Activated B cell treated with CpG ODN at 0.5 μM for 24 hours (primary cell): ENCODE measurements at places on chromosomes 3 and 15. TPM values are rescaled to one million over a fixed set of nuclear protein-coding genes. Genes with fewer than 3 reads are reported as not detected.
A peak's percentile ranks its signal among the peaks of the same experiment; 100 is the strongest.

DNA sequence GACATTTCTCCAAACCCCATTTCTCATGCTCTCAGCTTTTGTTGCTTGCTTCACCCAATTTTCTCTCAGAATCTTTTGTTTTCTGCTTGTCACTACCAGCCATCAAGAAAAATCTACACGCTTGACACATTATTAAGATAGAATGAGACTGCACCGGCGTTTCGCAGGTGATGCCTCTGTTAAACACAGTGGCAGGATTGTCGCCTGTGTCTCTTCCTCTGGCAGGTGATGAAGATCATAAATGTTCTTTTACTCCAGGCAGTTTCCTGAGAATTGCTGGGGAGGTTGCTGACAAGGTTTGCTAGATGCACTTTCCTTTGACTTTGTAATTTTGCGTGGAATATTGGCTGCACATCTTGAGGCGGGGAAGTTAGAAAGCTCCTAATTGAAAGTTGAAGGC lies 75.4 kb downstream of the IL1RAP start:
- no peaks in the 10 kb centered on the region for H3K36me3 ChIP-seq
- no peak overlapping the region for H3K4me3 ChIP-seq
- no peaks in the 10 kb centered on the region for H3K27me3 ChIP-seq
- peaks cover 22% of the 10 kb centered on the region for H3K4me1 ChIP-seq

DNA sequence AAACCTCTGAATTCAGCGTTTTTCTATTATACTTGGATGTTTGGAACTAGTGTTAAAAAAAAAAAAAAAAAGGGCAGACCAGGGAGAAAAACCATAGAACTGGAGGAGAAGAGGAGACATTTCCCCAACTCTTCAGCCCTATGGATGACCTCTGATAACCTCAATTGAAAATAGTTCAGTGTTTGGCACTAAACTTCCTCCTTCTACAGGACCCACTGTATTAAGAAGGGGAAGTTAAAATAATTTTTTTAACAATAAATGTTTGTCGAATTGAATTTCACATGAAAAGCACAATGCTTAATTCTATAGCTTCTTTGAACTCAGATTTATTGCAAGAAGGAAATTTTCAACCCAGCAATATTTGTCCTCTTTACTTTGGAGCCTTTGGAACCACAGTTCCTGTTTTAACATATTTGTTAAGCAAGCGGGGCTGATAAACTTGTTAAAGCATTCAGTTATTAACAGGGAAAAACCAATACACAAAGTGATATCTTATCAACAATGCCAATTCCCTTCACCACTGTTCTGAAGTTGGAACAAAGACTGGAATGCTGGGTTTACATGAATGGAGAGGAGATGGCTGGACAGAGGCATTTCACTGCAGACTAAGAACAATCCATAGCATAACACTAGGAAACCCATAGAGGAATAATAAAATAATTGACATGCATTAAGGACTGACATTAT lies 3.1 kb upstream of the A4GNT start:
- no peak for DNase-seq
- no peak overlapping the region for H3K27ac ChIP-seq
- no peak overlapping the region for H3K4me3 ChIP-seq
- peaks cover 29% of the 10 kb centered on the region for H3K4me1 ChIP-seq
- no peaks in the 10 kb centered on the region for H3K36me3 ChIP-seq

GRCh38 chr3:4613366-4613765 lies 120.2 kb downstream of the ITPR1 start:
- H3K27ac ChIP-seq: peak overlapping the region; percentile 21
- H3K4me3 ChIP-seq: no peak overlapping the region
- peaks cover 24% of the 10 kb centered on the region for H3K4me1 ChIP-seq

- no peaks in the 10 kb centered on the region for H3K36me3 ChIP-seq
- H3K27me3 ChIP-seq: peaks cover 6% of the 10 kb centered on the region
- no peak overlapping the region for H3K4me3 ChIP-seq
Measured at GRCh38 chr15:74251131-74251811, 15.1 kb downstream of the CCDC33 start.

- DNase-seq: no peak
- no peaks in the 10 kb centered on the region for H3K36me3 ChIP-seq
- no peak overlapping the region for H3K4me3 ChIP-seq
- no peaks in the 10 kb centered on the region for H3K4me1 ChIP-seq
Measured at GRCh38 chr3:100978011-100978659, 15.1 kb downstream of the ABI3BP start.

- DNase-seq: no peak
- H3K36me3 ChIP-seq: no peaks in the 10 kb centered on the region
- H3K27me3 ChIP-seq: no peaks in the 10 kb centered on the region
Measured at GRCh38 chr15:56832125-56832524, 86.3 kb upstream of the TCF12 start.

DNA sequence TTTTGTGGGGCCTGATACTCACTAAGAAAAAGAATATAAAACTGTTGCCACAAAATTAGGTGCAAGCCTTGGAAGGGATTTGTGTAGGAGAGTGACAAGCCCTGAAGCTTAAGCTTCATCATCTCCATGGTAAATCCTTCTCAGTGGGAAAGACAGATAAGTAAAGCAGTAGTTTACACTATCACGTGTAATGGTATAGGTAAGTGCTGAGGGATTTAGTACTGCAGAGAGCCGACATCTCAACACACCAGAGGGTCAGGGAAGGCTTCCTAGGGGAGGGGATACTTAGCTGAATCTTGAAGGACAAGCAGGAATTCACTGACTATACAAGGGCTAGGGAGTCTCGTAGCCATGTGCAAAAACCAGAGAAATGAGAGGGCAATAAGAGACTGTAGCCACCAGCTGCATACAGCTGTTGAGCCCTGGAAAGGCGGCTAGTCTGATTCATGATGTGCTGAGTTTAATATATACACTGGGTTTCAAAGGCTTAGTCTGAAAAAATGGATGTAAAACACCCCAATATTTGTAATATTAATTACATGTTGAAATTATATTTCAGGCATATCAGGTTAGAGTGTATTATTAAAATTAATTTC lies 11.1 kb downstream of the SLC24A1 start:
- no peak overlapping the region for H3K27ac ChIP-seq
- H3K27me3 ChIP-seq: no peaks in the 10 kb centered on the region
- H3K4me1 ChIP-seq: peaks cover 21% of the 10 kb centered on the region

- H3K4me3 ChIP-seq: no peak overlapping the region
- no peaks in the 10 kb centered on the region for H3K36me3 ChIP-seq
- H3K27ac ChIP-seq: no peak overlapping the region
- no peaks in the 10 kb centered on the region for H3K27me3 ChIP-seq
Measured at GRCh38 chr3:45758871-45759270, 37.5 kb downstream of the SLC6A20 start.

DNA sequence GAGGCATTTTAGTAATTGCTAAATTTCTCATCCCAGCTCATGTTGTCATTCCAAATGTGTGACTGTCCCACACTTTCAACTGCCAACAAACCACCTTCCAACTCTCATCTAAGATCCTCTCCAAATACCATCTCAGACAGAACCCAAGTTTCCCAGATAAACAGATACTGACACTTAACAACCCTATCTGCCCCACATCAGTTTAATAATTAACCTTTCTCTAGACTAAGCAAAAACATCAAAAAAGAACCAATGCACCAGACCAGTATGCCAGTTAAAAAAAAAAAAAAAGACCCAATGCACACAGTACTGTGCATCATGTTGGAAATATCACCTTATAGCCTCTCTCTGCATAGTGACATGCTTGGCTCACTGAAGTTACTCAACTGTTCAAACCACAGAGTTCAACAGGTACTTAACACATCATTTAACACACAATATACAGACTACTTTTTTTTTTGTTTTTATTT lies 5.5 kb downstream of the SFMBT1 start:
- no peak for DNase-seq
- H3K27me3 ChIP-seq: no peaks in the 10 kb centered on the region
- H3K4me3 ChIP-seq: no peak overlapping the region
- no peak overlapping the region for H3K27ac ChIP-seq
- H3K36me3 ChIP-seq: peaks cover 4% of the 10 kb centered on the region

DNA sequence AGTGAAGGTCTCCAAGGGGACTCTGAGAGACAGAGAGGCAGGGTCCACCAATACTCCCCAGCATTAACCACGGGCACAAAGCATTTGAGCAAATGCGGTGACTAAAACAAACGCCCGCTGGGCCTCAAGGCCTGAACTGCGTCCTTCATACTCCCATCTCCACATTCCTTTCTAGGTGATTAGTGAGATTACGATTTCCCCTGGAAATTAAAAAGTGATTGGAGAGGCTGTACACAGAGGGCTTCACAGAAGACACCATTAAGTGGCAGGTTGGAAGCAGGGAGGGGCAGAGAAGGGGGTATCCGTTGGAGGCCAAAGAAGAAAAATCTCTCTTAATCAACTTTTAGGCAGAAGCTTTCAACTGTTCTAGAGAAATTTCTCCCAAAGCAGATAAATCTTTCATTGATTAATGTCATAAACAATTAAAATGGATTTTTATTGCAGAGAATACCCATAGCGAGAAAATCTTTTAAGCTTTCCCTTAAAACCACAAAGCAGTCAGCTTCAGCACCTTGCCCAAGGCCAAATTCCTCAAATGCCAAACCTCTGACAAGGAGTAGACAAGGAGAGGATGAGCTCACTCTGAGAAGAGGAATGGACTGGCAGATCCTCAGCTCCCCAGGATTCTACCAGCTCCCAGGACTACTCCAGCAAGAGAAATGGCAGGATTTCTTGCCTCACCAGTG lies 38.2 kb downstream of the MB21D2 start:
- H3K36me3 ChIP-seq: no peaks in the 10 kb centered on the region
- peaks cover 3% of the 10 kb centered on the region for H3K27me3 ChIP-seq
- no peak for DNase-seq
- H3K4me3 ChIP-seq: no peak overlapping the region
- no peak overlapping the region for H3K27ac ChIP-seq

The CFAP92 gene
- total RNA-seq: not detected in 2 replicates

The POLQ gene
- 1.4 and 2.7 TPM in 2 replicates for total RNA-seq

The CIB2 gene
- total RNA-seq: 3.5 and 3.7 TPM in 2 replicates

The KIF7 gene
- total RNA-seq: 0.22 and 0.44 TPM in 2 replicates

The ZPLD1 gene
- total RNA-seq: not detected in 2 replicates

The ZNF619 gene
- 14.9 and 16.7 TPM in 2 replicates for total RNA-seq

The RPUSD3 gene
- total RNA-seq: 49.5 and 55.7 TPM in 2 replicates

The SNTN gene
- not detected in 2 replicates for total RNA-seq

The CHST13 gene
- not detected in 2 replicates for total RNA-seq

The SMCO1 gene
- not detected in 2 replicates for total RNA-seq

The ISL2 gene
- total RNA-seq: 0.35 and 0.39 TPM in 2 replicates
